NCI-H446 treated with DMSO at 0.1 percent for 48 hours (cell line): ENCODE measurements at places on chromosomes 3 and 15.

DNA sequence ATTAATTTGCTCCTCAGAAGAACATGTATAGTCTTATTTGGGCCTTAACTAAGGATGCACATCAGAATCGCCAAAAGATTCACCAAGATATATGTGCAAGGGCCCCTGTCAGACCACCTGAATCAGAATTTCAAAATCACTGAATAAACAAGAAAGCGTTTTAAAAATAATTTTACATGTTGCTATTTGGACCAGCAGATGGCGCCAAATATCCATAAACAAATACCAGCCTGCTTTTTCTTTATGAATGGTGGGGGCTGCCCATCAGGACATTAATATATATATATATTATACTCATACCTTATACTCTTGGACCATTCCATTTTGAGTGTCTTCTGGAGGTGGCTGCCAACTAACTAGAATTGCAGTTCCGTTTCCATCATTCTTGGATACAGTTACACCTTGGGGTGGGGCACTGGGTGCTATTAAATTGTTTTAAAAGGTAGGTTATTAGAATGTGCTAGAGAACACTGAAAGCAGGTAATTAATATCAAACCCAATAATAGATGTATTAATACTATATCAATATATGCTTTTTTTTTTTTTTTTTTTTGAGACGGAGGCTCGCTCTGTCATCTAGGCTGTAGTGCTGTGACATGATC is 1108.3 kb downstream of the ROBO1 start:
- no peak for DNase-seq

DNA sequence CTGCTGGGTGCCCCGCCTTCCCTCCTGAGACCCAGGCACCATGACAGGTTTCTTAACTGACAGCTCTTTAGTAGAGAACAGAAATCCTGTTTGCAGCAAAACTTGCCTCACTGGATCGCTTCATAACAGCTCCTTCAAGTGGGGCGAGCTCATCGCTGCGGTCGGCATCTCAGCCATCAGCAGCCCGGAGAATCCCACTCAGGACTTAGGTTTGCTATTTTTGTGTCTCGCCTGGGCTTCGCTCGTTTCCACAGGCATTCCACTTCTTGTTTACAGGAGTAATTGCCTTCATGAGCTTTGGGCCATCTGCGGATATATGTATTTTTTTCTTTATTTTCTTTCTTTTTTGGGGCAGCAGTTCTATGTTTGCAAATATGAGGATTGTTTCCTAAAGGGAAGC is 15.7 kb downstream of the KLF13 start:
- no peak for DNase-seq

- DNase-seq, result peak; percentile 63
Observed at GRCh38 chr3:177554895-177555759, 357.8 kb upstream of the TBL1XR1 start.

DNA sequence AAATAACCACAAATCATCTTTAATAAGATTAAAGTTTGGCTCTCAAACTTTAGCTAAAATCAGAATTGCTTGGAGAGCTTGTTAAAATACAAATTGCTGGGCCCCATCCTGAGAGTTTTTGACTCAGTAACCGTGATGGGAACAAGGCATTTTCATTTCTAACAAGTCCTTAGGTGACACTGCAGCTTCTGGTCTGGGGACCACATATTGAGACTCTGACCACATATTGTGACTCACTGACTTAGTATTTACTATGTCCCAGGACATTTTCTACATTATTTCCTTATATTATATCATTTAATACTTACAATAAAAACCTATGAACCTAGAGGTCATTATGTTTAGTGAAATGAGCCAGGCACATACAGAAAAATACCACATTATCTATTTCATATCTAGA is 164.5 kb downstream of the ZMAT3 start:
- no peak for DNase-seq

- DNase-seq, result no peak
Observed at GRCh38 chr3:50184242-50184978, 7.0 kb upstream of the GNAT1 start.

DNA sequence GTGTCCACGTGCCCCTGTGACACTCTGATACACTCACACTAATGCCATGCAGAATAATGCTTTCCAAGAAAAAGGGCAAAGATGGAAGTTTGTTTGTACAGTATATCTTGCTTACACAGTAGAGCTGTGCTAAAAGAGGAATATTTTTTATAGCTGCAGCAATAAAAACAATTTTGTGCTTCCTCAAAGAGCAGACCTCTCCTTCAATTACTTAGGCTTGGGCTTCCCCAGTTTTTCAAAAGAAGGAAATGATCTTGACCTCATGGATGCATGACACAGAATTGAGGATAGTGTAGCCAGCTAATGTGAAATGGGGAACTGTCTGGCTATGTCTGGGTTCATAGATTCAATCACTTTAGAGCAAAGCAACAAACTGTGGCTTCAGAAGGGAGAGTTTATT is 137.4 kb downstream of the STT3B start:
- no peak for DNase-seq

DNA sequence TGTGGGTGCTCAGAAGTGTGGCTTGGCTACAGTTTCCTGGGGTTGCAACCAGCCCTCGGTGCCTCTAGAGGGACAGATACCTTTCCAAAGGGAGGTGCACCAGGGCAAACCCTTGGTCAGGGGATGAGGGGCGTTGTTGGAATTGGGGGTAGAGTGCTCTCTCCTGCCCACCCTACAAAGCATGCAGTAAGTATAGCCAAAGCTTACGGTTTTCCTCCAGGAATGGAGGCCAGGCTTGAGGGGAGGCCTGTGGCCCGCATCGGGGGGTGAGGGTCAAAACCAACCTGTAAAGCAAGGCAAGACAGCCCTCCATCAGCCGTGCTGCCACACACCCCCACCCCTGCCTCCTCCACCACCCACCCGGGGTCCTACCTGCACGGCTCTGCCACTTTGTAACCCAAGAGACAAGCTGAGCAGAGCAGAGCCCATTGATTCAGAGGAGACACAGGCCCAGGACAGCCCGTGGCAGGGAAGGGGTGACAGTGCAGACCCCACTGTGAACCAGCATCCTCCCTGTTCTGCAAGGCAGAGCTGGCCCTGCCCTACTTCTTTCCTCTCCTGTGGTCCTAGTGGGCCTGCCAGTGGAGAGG is 41.5 kb downstream of the TLE3 start:
- DNase-seq, result no peak

GRCh38 chr15:91338766-91339165 is 238.7 kb downstream of the SV2B start:
- DNase-seq, result no peak

DNA sequence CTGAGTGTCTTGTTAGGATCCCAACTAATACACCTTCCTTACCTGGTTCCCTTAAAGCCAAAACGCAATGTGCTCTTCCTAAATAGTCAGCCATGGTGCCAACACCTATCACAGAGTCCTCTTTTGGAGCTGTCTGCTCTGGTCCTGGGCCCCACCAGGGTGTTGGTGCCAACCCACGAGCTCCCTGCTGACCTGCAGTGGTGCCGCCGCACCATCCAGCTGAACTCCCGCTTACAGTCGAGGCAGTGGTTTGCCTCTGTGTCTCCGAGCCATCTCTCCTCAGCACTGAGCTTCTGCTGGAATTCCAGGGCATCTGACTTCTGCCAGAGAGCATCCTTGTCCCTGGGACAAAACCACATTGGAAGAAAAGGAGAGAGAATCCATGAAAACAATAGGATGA is 15.9 kb downstream of the CXCR6 start:
- no peak for DNase-seq

DNA sequence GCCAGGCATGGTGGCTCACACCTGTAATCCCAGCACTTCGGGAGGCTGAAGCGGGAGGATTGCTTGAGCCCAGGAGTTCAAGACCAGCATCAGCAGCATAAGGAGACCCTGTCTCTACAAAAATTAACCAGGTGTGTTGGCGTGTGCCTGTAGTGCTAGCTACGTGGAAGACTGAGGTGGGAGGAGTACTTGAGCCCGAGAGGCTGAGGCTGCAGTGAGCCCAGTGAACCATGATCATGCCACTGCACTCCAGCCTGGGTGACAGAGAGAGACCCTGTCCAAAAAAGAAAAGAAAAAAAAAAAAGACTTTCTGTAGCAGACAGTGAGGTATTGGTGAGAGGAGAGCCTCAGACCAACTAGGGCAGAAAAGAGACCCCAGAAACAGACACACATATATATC is 263.8 kb downstream of the XXYLT1 start:
- DNase-seq, result no peak
